Calu3 (cell line): ENCODE measurements at places on chromosomes 3 and 15.

DNA sequence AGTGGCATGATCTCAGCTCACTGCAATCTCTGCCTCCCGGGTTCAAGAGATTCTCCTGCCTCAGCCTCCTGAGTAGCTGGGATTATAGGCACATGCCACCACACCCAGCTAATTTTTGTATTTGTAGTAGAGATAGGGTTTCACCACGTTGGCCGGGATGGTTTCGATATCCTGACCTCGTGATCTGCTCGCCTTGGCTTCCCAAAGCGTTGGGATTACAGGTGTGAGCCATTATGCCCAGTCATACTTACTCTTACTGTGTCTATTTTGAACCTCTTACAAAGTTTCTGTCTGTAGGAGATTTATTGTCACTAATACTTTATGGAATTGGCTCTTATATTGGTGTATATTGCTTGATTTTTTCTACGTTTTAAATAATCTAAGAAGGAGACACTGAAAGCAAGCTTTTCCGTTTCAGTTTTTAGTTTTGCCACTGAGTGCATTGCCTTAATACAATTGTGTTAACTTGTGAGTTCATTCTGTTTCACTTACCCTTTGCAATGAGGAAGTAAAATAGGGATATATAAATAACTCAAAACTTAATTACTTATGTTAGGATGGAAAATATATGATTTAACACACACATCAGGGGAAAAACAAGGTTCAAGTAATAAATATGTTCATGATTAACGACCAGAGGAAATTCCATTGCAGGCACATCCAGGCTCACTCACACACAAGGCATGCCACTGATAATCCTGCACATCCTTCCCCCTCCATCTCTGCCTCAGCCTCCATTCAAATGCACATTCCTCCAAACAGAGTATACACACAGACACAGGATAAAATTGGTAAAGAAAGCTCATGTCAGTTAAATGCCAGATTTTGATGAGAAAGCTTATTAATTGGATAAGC is 279.3 kb upstream of the RASGRP1 start:
- no peak for DNase-seq

GRCh38 chr3:175258763-175259162 is 399.6 kb downstream of the NAALADL2 start:
- DNase-seq: peak; percentile 56

DNA sequence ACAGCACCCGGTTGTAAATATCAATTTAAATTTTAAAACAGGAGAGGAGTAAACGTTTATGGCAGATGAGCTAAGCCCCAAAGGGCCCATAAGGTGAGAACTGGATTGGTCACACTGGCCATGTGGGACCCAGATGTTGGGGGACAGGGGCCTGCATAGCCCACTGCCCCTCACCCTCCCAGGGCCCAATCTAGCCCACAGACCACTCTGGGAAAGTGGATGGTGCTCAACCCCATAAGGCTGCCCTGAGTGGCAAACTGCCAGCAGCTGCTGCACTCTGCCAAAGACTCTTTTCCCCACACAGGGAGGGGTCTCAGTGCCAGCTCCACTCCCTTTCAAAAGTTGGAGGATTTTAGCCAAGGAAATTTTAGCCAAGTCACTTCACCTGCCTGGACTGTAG is 42.5 kb downstream of the CCDC12 start:
- DNase-seq: no peak

- no peak for DNase-seq
Observed at GRCh38 chr3:30352410-30353318, 253.7 kb upstream of the TGFBR2 start.

DNA sequence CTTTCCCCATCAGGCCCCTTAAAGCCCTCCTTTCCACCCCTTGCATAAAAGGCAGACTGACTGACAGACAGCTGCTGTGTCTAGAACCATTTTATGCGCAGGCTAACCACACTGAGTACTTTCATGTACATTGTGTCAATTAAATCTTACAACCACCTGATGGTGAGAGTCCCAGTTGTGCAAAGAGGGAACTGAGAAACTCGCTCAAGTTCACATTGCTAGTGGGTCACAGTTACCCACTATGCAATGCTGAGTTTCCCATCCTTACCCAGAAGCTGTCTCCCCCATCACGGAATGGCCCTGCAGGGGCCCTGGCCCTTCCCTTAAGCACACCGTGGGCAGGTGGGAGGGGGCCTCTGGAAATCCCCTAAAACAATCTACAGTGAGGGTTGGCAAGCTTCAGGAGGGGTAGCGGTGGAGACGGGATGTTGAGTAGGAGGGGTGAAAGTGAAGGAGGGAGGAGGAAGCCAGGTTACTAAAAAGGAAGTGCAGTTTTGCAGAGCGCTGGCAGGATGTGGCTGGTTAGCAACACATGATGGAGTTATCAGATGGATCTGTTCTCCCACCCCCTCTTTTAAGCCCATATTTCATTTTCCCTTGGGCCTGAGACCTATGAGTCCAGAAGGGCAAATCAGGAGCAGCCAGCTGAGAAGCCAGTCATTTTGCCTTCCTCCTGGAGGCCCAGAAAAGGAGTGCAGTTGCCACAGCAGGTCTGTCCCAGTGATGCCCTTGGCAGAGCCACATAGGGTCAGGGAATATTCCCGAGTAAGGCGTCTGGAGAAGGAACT is 30.0 kb downstream of the STARD5 start:
- DNase-seq: no peak

DNA sequence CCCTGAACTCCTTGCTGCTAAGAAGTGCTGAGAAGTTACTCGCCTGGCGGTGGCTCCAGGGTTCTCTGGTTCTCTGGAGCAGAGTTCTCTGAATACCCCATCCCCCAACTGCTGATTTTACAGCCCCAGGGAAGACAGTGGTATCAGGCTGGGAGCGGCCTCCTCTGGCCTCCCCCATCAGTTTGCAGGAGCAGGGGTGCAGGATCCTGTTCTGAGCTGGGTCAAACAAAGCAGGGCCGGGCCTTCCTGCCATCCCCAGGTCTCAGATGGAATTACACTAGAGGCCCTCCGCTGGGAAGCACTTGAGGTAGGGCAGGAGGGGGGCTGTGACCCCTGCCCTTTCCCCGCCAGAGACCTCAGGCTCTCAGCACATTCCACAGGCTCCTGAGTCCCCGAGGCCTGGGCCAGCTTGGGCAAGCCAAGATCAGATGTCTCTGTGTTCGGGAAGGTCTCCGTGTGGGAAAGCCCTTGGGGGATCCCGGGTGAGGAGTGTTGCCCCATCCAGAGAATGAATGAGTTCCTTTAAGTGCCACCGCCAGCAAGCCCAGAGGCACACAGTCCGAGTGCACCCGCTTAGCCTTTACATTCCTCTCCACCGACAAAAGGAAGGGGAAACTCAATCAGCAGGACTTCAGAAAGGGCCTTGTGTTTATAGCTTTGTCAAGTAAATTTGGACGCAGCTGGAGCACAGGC is 149.9 kb downstream of the LRRK1 start:
- no peak for DNase-seq

- DNase-seq: no peak
Observed at GRCh38 chr3:38549957-38550840, 54.1 kb downstream of the EXOG start.

DNA sequence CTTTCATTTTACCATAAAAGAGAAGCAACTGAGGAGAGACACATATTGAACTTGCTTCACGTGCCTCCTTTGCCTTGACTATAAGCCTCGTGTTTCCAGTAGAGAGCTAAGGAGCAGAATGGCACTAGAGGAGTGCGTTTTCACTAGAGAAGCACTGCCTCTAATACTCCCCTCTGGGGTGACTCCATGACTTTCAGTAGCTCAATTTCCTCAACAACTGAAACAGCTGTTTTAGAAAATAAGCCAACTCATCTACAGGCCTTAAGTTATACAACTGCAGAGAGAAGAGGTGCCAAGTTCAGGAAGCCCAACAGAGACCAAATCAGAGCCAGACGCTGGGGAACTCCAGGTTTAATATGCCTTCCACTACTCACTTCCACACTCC is 1.9 kb downstream of the UBP1 start:
- DNase-seq: no peak

- DNase-seq: no peak
Observed at GRCh38 chr3:186473166-186473565, 71.0 kb downstream of the CRYGS start.

GRCh38 chr15:40793216-40793989 is 13.5 kb upstream of the ZFYVE19 start:
- peak; percentile 66 for DNase-seq

GRCh38 chr15:93974804-93975481 is 256.4 kb upstream of the MCTP2 start:
- no peak for DNase-seq

DNA sequence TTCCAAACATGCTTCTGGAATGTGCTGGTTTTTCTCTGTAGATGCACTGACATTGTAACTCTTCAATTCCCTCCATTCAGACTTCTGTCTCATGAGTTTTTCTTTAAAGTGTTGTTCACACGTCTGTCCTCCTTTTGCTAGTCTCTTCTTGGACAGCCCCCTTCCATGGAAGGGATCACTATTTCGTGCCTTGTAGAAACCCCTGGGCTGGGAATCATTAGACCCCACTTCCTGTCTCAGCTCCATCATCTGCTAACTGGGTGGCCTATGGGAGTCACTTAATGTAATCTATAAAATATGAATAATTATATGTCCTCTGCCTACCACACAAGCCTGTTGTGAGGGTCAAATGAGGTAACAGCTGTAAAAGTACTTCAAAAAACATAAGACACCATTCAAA is 110.6 kb downstream of the THSD4 start:
- DNase-seq: no peak

DNA sequence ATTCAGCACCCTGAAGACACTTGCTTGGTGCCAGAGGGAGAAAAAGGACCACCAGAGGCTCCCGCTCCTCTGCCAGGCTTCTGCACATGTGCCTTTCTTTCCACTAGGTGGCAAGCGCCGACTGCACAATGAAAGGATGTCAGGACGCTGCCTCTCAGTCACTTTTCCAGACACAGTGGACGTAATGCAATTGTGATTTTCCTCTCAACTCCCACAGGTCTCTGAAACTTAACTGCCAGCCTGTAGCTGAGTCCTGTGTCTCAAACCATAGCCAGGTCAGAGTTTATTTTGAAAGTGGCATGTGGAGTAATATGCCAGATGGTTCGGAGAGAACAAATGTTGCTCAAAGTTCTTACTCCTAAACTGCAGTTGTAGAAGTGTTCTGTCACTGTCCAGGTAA is 162.9 kb downstream of the ITPR1 start:
- peak; percentile 72 for DNase-seq

- DNase-seq: no peak
Observed at GRCh38 chr15:70818580-70818979, 35.4 kb downstream of the LARP6 start.

DNA sequence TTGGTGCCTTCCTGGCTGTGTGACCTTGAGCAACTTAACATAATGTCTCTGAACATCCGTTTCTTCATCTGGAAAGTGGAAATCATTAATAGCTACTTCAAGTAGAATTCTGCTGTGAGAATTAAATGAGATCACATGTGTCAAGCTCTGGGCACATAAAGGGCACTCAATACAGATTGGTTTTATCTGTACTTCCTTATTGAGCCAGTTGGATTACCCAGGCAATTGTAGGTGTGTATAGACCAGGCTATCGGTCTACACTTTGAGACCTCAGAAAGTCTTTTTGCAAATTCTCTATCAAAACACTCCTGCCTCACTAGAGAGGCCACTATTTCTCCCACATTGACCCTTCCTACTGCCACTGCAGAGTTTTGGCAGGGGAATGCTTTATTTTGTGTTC is 47.7 kb downstream of the ANP32A start:
- no peak for DNase-seq

DNA sequence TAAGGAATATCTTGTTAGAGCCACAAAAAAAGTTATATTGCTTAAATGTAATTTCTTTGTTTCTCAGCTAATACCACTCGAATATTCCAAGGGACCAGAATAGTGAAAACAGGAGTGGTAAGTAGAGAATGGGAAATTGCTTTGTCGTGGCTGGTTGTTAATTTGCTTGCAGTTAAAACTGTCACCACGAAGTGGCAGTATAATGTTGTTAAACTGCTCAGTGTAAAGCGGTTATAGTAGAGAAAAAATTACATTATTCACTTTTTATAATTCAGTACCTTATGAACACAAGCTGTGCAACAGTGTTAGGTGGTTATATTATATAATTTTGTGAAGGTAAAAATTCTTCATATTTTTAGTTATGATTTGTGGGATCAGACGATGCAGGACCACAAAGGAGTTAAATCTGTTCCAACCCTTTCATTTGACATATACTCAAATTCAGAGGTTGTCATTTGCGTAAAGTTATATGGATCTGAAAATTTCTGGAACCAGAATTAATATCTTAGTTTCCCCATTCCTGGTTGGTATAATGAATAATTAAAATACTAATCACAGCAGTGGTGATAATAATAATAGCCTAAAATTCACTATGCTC is 171.8 kb downstream of the FEZF2 start:
- DNase-seq: peak; percentile 18

GRCh38 chr3:79257791-79258190 is 510.0 kb downstream of the ROBO1 start:
- DNase-seq: no peak

DNA sequence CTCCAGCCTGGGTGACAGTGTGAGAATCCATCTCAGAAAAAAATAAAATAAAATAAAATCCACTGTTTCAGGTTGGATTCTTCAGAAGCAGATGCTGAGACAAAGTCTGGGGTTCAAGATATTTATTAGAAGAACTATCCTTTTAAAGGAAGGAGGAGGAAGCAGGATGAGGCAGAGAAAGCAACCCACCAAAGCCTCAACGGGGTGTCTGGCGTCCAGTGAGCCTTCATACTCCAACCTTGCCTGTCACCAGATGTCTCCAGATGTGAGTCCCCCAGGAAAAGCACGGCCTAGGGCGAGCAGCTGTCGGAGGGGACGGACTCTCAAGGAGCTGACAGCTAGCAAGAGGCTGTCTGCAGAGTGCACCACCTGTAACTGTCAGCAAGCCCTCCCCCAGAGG is 37.3 kb downstream of the MB21D2 start:
- DNase-seq: no peak

- DNase-seq: no peak
Observed at GRCh38 chr3:99871231-99872045, 53.8 kb downstream of the CMSS1 start.

DNA sequence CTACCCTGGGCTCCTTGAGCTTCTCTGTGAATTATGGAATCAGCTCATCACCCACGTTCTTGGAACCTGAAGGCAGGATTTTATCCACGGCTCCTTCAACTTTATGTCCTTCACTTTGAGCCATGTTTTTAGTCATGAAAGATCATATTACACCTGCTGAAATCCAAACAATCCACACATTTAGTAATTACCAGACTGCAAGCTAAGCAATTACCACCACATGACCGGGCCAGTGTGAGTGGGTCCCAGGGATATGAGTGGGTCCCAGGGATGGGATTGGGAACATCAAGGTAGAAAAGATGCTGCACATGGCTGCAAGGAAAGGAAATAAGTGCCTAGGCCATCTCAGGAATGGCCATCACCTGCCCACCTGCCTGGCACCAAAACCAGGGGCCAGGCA is 140.3 kb upstream of the IQSEC1 start:
- DNase-seq: no peak

- DNase-seq: no peak
Observed at GRCh38 chr15:59540654-59541053, 70.9 kb upstream of the GCNT3 start.

GRCh38 chr3:168533600-168533999 is 437.9 kb upstream of the GOLIM4 start:
- no peak for DNase-seq

GRCh38 chr3:43769097-43769884 is 78.6 kb downstream of the ABHD5 start:
- DNase-seq: peak; percentile 98
